ENCODE measurements at places on chromosomes 16 and 17.
A peak's percentile ranks its signal among the peaks of the same experiment; 100 is the strongest.

- DNase-seq = no peak
These were observed 4.9 kb upstream of the SOX9 start for GRCh38 chr17:72115781-72116525.

DNA sequence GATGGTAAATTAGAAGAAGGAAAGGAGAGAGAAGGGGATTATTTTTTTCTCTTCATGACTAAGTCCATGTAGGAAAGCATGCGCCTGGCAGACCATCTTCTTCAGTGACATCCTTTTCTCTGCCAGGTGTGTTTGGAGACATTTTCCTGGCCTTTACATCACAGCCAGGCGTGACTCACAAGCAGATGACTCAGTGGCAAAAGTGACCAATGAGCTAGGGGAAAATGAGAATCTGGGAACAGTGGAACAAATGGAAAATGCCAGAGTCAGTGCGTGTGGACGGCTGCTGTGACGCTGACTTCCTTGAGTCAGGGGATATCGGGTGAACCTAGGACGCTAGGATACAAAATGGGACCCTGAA lies 9.4 kb downstream of the KIAA0513 start:
- no peak for DNase-seq

- peak; percentile 11 for DNase-seq
These were observed 15.6 kb upstream of the PDK2 start for GRCh38 chr17:50079334-50080095.

DNA sequence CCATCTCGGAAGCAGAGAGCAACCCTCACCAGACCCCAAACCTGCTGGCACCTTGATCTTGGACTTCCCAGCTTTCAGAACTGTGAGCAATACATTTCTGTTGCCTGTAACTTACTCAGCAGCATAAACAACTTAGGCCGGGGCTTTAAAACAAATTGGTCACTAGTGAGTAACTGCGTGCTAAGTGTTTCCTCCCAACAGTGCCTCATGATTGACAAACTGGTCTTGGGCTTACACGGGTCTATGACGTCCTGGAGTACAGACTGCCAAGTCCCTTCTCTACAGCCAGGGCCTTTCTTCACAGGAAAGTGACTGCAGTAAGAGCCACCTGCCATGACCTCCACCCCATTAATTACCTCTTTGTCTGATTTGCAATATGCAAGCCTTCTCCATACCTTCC lies 136.7 kb downstream of the XYLT1 start:
- no peak for DNase-seq

DNA sequence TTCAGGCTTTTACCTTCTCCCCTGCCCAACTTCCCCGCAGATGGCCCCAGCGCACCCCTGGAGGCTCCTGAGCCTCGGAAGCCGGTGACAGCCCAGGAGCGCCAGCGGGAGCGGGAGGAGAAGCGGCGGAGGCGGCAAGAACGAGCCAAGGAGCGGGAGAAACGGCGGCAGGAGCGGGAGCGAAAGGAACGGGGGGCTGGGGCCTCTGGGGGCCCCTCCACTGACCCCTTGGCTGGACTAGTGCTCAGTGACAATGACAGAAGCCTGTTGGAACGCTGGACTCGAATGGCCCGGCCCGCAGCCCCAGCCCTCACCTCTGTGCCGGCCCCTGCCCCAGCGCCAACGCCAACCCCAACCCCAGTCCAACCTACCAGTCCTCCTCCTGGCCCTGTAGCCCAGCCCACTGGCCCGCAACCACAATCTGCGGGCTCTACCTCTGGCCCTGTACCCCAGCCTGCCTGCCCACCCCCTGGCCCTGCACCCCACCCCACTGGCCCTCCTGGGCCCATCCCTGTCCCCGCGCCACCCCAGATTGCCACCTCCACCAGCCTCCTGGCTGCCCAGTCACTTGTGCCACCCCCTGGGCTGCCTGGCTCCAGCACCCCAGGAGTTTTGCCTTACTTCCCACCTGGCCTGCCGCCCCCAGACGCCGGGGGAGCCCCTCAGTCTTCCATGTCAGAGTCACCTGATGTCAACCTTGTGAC lies 3.6 kb downstream of the MAPK7 start:
- no peak for DNase-seq

GRCh38 chr17:77451894-77452852 lies 311.4 kb downstream of the SEC14L1 start:
- DNase-seq = no peak

- DNase-seq = no peak
These were observed 6.0 kb upstream of the KRT38 start for GRCh38 chr17:41446806-41447205.

GRCh38 chr17:76997981-76998531 lies 129.9 kb downstream of the MGAT5B start:
- DNase-seq = peak; percentile 9

DNA sequence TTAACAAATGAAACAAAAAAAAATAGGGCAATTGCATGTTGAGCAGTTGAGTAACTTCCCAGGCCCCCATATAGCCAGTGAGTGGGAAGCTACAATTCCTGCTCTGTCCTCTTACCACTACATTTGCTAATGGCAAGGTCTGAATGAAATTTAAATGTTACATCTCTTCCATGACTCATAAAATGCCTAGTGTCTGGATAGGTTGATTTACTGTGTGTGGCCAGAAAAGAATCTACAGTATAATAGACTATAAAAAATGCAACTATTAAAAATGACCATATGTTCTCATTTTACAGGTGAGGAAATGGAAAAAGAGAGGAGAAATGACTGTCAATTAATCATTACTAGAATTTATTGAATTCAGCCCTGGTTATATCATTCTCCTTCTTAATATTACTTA lies 1199.3 kb downstream of the CDH11 start:
- no peak for DNase-seq

GRCh38 chr17:48059125-48059668 lies 11.0 kb downstream of the NFE2L1 start:
- DNase-seq = no peak

- no peak for DNase-seq
These were observed 44.7 kb downstream of the CEP95 start for GRCh38 chr17:64551461-64551860.

- DNase-seq = no peak
These were observed 304.6 kb downstream of the ABCC12 start for GRCh38 chr16:47851146-47851545.

DNA sequence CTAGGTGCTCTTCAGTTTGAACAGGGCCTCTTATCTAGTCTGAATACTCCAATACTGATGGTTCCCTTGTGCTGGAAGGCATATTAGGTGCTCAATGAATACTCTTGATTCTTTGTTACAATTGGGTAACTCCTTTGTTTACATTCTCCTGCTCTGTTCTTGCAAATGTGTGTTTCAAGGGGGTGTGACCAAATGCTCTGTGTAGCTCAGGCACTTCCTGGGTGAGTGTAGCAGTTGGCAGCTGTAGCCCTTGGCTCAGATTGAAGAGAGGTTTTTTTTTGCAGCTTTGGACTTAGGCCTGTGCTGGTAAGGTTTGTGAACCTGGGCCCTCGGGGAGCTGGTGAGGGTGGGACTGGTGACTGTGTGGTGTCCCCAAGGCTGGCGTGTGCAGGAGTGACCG lies 20.2 kb downstream of the TBCD start:
- no peak for DNase-seq

- no peak for DNase-seq
These were observed 7.5 kb downstream of the ASPSCR1 start for GRCh38 chr17:81984773-81985410.

DNA sequence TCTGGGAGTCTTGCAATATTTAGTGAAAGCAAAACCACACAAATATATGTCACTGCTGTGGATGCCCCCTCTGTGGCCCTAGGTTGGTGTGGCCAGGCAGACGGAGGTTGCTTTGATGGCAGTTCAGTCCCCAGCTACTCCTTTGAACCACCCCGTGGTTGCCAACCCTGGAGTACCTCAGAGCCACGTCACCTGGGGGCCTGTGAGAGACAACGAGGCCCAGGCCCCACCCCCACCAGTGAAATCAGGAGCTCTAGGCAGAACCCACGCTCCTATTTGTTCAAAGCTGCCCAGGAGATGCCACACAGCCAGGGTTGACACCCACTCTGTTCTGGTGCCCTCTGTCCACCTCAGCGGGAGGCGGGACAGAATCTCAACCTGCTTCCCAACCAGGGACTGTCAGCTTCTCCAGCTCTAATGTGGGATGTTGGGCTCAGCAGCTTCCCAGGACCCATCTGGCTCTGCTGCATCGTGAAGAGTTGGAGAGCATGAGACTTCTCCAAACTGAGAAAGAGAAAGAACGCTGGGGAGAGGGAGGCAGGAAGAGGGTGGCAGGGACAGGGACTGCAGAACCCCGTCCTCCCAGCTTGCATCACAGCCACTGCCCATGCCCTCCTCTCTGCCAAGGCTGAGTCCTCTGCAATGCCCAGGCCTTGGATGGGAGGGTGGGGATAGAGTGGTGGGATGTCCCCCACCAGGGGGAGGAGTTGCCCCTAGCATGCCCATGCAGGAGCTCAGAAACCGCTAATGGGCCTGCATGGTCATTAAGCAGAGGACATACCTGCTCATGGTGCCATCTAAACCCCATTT lies 81.8 kb downstream of the C16orf78 start:
- DNase-seq = no peak

DNA sequence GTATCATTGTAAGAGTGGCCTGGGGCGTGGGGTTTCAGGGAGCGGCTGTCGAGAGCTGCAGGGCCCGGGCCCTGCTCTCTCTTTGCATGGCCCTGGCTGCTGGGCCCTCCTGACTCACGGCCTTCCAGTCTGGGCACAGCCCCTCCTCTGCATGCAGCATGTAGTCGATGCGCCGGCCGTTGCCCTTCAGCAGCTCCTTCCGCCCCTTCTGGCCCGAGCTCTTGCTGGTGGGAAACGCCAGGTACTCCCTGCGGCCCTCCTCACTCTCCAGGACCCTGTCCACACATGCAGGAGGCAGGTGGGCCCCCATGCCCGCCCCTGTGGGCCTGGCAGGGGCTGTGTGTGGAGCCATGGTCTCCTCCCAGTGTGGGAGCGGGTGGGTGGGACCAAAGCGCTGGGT lies 50.7 kb downstream of the PRMT7 start:
- no peak for DNase-seq

DNA sequence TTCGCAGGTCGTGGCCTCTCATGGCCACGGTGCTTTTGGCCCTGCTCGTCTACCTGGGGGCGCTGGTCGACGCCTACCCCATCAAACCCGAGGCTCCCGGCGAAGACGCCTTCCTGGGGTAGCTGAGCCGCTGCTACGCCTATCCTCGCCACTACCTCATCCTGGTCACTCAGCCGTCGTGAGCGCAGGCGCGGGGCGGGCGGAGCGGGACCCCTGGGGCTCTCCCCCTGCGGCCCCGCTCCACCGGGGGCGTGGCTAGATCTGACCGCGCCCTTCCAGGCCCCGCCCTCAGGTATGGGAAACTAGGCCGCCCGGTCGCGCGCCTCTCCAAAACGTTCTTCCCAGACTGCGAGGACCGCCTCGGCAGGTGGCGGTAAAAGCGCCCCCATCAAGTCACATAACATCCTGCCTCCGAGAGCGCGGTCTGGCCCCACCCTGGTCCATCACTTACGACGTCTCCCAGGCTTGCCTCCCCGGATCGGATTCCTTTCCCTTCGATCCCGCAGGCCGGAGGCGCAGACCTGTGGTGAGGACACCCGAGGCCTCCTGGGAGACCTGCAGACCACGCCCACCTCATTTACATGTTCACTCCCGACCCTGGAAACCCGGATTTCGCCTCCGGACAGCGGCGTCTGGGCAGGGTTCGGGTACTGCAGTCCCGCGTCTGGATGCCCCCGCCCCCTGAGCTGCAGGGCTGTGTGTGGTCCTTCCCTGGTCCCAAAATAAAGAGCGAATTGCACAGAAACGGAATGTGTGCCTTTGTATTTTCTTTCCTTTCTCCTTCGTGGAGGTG lies 91.5 kb upstream of the TMEM97 start:
- DNase-seq = peak; percentile 20

DNA sequence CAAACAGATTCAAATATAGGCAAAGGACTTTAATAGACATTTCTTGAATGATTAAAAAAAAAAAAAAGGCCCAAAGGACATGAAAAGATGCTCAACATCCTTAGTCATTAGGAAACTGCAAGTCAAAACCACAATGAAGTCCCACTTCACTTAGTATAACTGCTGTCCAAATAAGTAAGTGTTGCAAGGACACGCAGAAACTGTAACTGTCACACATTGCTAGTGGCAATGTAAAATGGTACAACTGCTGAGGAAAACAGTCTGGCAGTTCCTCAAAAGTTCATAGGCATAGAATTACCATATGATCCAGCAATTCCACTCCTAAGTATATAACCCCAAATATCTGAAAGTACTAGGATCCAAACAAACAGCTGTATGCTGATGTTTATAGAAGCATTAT lies 112.7 kb downstream of the BRIP1 start:
- no peak for DNase-seq

GRCh38 chr17:59151591-59151990 lies 3.4 kb downstream of the SKA2 start:
- DNase-seq = no peak

DNA sequence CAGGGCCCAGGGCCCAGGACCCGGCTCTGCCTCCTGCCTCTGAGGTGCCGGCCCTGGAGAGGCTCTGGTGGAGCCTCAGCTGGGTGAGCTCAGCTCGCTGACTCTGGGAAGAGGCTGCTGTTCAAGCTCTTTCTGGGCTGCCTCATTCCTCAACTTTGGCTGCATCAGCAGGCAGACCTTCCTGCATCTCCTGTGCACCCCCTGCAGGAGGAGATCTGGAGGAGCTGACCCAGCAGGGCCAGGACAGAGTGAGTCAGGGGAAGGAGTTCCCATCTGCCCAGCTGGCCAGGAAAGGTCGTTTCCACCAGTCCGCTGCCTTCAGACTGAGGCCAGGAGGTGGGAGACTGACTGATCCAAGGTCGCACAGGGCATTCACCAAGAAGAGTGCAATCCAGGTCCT lies 10.7 kb downstream of the CRHR1 start:
- no peak for DNase-seq

DNA sequence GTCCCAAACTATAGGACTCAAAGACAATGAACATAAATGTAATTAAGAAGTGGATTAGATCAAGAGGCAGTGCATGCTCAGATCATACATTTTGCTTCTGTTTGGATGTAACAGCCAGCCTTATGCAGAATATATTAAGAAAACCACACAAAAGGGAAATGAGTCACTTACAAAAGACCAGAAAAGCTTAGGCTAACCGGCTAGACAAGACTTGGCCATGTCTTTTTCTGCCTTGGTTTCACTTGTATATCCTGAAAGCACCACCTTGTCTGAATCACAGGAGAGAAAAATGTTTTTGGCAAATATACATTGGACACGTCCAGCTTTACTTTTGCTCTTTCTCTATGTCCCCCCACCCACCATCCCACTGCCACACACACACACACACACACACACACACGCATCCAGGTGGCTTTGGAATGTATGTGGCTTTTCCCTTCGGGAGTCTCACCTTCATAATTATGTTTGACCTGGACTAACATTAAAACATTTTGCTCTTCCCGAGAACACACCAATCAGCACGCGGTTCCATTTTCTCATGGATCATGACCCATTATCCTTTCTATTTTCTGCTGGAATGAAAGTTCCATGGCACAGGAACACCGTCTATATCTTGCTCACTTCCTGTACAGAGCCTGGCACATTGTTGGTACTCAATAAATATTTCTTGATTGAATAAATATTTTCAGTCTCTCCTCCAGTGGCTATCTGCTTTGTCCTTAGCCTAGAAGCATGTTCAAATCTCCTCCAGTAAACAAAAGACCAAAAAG lies 64.6 kb downstream of the CDK5R1 start:
- DNase-seq = no peak

- DNase-seq = no peak
These were observed 14.9 kb downstream of the FOXK2 start for GRCh38 chr17:82534401-82534812.
